ENCODE measurements at places on chromosomes 11 and 22. TPM values are rescaled to one million over a fixed set of nuclear protein-coding genes. Genes with fewer than 3 reads are reported as not detected.

CNGA4 gene
- total RNA-seq = not detected

MISFA gene
- not detected for total RNA-seq

KCNQ1 gene
- not detected for total RNA-seq

YAP1 gene
- total RNA-seq = 96.9 TPM

OR51B2 gene
- not detected for total RNA-seq

FGF3 gene
- total RNA-seq = not detected

TMEM138 gene
- 32.8 TPM for total RNA-seq

LRRN4CL gene
- 5.3 TPM for total RNA-seq

MYOD1 gene
- 0.51 TPM for total RNA-seq

FAM83F gene
- total RNA-seq = not detected

ABCC8 gene
- total RNA-seq = not detected

KRTAP5-7 gene
- total RNA-seq = not detected

IGF2 gene
- 549 TPM for total RNA-seq

LIF gene
- total RNA-seq = 1.6 TPM

SCUBE2 gene
- total RNA-seq = 2.8 TPM

MS4A3 gene
- total RNA-seq = not detected

DGCR8 gene
- total RNA-seq = 18.0 TPM

GLB1L2 gene
- total RNA-seq = 0.70 TPM

FAM180B gene
- 1.3 TPM for total RNA-seq

XNDC1N gene
- 0.77 TPM for total RNA-seq

TMEM45B gene
- total RNA-seq = 0.12 TPM

PTPRJ gene
- 4.0 TPM for total RNA-seq

APOA4 gene
- not detected for total RNA-seq

SERHL2 gene
- total RNA-seq = 11.5 TPM

Data from pericardium fibroblast (primary cell).